ENCODE measurements at places on chromosomes 6 and 20. TPM values are rescaled to one million over a fixed set of nuclear protein-coding genes. Genes with fewer than 3 reads are reported as not detected.

ADAM33 gene
- 68.8 TPM for total RNA-seq

IL17F gene
- not detected for total RNA-seq

PGC gene
- total RNA-seq, result not detected

BMP2 gene
- total RNA-seq, result 2.2 TPM

PSMB9 gene
- 48.1 TPM for total RNA-seq

RHAG gene
- not detected for total RNA-seq

ZC2HC1B gene
- not detected for total RNA-seq

CST8 gene
- not detected for total RNA-seq

TREM1 gene
- total RNA-seq, result 0.16 TPM

ZSCAN23 gene
- total RNA-seq, result 6.1 TPM

YTHDF1 gene
- total RNA-seq, result 11.2 TPM

ANKRD66 gene
- total RNA-seq, result not detected

PKIB gene
- 2.1 TPM for total RNA-seq

PAX1 gene
- total RNA-seq, result not detected

HUS1B gene
- total RNA-seq, result 0.43 TPM

PRRT1 gene
- total RNA-seq, result 0.09 TPM

C6orf52 gene
- total RNA-seq, result not detected

KCNK16 gene
- total RNA-seq, result not detected

ZSWIM3 gene
- 5.0 TPM for total RNA-seq

STK35 gene
- 18.5 TPM for total RNA-seq

CPXM1 gene
- 1.0 TPM for total RNA-seq

RSPO4 gene
- not detected for total RNA-seq

MATN4 gene
- not detected for total RNA-seq

PKHD1 gene
- not detected for total RNA-seq

EDN1 gene
- 0.16 TPM for total RNA-seq

ELOVL2 gene
- total RNA-seq, result not detected

PTPRA gene
- total RNA-seq, result 22.5 TPM

CLVS2 gene
- under 0.01 TPM for total RNA-seq

SFTA2 gene
- total RNA-seq, result not detected

DACT2 gene
- total RNA-seq, result not detected

GPR31 gene
- not detected for total RNA-seq

TMEM244 gene
- 0.47 TPM for total RNA-seq

SLC17A1 gene
- not detected for total RNA-seq

JPH2 gene
- total RNA-seq, result under 0.01 TPM

SSTR4 gene
- total RNA-seq, result not detected

PSORS1C1 gene
- total RNA-seq, result 2.8 TPM

LIN28B gene
- not detected for total RNA-seq

COL11A2 gene
- 0.16 TPM for total RNA-seq

EDEM2 gene
- 79.8 TPM for total RNA-seq

FAM83B gene
- total RNA-seq, result 0.16 TPM

HAO1 gene
- not detected for total RNA-seq

LCA5 gene
- total RNA-seq, result 5.7 TPM

CST4 gene
- total RNA-seq, result not detected

TGM3 gene
- 0.09 TPM for total RNA-seq

ECT2L gene
- 0.09 TPM for total RNA-seq

TAAR9 gene
- not detected for total RNA-seq

PPP1R10 gene
- total RNA-seq, result 10.4 TPM

CGAS gene
- total RNA-seq, result 1.5 TPM

PIGU gene
- total RNA-seq, result 5.1 TPM

TBXT gene
- total RNA-seq, result not detected
